ENCODE measurements at places on chromosomes 12 and 14.

DNA sequence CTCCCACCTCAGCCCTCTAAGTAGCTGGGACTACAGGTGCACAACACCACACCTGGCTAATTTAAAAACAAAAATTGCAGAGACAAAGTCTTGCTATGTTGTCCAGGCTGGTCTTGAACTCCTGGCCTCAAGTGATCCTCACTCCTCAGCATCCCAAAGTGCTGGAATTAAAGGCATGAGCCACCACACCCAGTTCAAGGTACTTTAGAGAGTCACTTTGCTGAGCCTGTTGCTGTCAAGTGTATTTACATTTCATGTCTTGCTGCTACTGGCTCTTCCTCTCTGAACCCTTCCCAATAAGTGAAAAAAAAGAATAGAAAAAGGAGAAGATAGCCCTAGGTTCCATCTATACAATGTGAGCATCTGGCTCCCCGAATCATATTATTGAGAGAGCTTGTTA lies 38.4 kb downstream of the SLCO1A2 start:
- no peak for DNase-seq

DNA sequence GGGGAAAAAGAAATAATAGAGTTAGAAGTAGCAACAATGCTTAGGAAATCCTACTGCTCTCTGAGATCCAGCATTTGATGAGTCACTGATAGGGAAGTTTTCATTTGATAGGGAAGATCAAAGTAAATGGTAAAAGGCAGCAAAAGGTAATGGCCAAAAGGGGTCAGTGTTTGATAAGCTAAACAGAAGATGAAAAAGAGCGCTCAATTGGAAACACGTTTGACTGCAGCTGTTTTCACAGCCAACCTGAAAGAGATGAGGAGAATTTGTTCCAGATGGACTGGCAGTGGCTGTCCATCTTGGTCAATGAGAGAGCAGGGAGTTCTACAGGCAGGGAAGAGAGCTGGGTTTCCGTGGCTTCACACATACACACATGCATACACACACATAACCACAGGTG lies 264.2 kb downstream of the TMEM132C start:
- DNase-seq, result no peak

GRCh38 chr14:51209457-51209856 lies 30.6 kb upstream of the TMX1 start:
- DNase-seq, result no peak

DNA sequence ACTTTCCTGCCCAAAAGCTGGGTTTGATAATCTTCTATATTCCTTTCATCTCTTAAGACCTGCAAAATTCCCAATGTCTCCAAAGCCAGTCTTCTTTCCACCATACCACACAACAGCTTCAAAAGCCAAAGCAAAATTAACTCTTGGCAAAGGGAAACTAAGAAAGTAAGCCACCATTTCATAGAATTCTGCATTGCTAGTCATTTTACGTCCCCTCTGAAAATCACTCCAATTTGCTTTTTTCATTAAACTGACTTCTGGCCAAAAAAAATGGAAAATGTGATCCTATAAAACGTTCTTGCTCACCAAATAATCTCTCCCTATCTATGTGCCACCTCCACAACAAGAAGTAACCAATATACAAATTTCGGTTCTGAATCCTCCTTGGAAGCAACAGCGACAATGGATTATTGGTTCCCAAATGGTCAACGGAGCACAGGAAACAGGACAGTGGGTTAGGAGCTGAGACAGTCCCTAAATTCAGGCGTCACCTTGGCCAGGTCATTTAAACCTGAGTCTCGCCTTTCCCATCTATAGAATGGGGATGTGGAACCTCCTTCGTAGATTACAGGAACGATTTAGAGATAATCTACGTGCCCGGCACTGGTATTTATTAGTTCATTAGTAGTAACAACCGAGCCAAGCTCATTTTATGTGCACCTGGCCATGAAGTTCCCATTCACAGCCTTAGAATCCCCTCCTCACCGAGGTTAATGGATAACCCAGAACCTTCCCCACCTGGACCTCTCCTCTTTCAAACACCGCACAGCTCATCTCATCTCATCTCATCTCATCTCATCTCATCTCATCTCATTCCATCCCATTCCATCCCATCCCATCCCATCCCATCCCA lies 1.2 kb downstream of the NT5DC3 start:
- DNase-seq, result no peak

- DNase-seq, result no peak
These were observed 625 bp downstream of the ANGEL1 start for GRCh38 chr14:76812093-76812421.

- no peak for DNase-seq
These were observed 365.2 kb downstream of the SEC23A start for GRCh38 chr14:38737686-38738407.

GRCh38 chr12:49903700-49904423 lies at the start of gene FAIM2:
TSS of gene FAIM2 (minus strand) at chr12:49903900. CDS start at chr12:49903792, 108 bp downstream.
- DNase-seq, result no peak

- DNase-seq, result no peak
These were observed 22.5 kb downstream of the EML1 start for GRCh38 chr14:99815696-99816095.

GRCh38 chr12:113823016-113823415 lies 143.1 kb downstream of the RBM19 start:
- DNase-seq, result no peak

DNA sequence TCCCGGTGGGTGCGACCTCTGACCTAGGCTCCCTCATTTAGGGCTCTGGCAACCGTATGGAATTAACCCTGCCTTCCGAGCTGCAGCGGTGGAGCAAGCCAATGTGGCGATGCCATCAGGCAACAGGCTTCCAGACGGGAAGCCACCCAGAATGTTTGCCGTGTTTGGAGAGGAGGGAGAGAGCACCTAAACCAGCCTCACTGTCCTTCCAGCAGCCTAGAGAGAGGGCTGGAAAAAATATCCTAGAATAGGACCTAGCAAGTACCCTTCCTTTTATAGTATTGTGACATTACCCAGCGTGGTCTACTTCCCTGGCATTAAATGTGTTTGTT lies 287 bp upstream of the SLC2A13 start:
- no peak for DNase-seq

GRCh38 chr14:91980157-91980556 lies 32.7 kb upstream of the FBLN5 start:
- no peak for DNase-seq

- DNase-seq, result no peak
These were observed 373.2 kb downstream of the ATP23 start for GRCh38 chr12:58314610-58315009.

DNA sequence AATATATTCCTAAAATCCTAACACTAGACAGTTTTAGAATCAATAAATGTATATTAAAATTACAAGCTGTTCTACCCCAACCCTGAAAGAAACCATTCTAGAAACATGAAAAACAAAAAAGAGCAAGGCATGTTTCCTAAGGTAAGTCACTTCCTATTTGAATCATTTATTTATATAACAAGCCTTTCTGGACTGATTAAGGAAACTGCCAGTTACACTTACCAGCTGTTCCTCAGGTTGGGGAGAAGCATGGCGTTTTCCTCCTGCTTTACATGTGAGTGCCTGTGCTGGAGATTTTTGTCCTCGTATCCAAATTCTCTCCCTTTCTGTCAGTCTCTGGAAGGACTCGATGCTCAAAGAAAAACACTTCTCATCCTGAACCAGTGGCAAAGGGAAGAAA lies 183.3 kb downstream of the EFCAB11 start:
- no peak for DNase-seq

DNA sequence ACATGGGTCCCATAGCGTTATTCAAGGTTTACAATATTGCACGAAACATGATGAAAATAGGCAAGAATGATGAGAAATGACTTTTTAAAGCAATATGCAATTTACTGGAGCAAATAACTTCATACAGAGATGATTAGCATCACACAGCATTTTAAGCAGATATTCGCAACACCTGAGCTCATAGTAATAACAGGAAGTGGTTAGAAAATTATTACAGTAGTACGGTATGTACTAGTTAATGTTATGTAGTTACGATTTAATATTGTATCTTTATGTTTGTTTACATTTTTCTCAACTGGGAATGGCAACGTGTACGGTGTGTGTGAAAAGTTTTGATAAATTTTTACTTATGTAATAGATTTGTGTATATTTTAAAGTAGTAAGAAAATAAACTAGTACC lies 102.6 kb downstream of the OSBPL8 start:
- DNase-seq, result no peak

DNA sequence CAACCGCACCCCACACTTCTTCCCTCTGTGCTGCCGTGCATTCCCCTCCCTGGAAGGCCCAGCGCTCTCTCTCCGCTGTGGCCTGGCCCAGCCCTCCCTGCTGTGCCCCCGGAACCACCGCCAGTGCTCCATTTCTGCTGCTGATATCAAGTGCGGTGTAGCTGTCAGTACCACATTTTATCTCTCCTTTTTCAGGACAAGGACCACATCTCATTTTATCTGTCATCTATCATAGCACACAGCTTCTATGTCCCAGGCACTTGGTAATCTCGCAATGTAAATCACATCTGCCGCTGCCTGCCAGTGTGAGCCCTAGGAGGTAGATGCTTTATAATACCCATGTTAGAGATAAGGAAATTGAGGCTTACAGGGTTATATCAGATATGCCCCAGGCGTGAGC lies 18.3 kb downstream of the IL31 start:
- DNase-seq, result no peak

DNA sequence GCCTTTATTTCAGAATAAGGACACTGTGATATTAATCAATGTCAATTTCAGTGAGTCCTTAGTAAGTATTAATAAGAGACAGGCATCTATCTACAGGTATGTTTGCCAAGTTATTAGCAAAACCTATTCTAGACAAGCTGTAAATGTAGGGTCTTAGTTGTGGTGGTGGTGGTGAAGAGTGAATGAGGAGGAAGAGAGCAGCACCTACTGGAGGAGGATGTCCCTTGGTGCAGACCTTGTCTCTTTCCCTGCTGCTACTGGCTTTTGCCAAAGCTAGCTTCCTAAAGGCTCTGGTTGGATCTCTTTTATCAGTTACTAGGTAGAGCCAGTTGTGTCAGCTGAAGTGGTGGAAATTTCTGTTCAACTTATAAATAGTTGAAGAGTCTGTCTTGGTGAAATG lies 304.8 kb upstream of the ATP2B1 start:
- DNase-seq, result no peak

DNA sequence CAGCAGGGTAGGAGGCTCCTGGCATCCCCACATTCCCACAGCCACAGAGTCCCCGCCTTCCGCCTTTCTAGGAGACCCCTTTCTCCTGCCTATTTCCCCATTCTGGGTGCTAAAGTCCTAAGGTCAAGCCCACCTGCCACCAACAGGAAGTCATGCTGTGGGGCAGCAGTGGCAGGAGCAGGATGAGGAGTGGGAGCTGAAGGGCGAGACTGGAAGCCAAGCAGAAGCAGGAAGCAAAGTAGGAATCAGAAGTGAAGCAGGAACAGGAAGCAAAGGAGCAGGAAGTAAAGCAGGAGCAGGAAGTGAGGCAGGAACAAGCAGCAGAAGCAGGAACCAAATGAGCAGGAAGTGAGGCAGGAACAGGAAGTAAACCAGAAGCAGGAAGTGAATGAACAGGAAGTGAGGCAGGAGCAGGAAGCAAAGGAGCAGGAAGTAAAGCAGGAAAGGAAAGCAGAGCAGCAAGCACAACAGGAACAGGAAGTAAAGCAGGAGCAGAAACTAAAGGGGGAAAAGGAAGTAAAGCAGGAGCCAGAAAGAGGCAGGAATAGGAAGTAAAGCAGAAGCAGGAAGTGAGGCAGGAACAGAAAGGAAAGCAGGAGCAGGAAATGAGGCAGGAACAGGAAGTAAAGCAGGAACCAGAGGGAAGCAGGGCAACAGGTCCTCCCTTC lies 38.3 kb upstream of the RIMBP2 start:
- DNase-seq, result no peak

GRCh38 chr12:44628180-44628579 lies 247.9 kb downstream of the NELL2 start:
- no peak for DNase-seq

- DNase-seq, result no peak
These were observed 53.2 kb upstream of the HIF1A start for GRCh38 chr14:61641914-61642613.

- DNase-seq, result no peak
These were observed 61.4 kb upstream of the PLEKHA5 start for GRCh38 chr12:19068137-19068536.

- no peak for DNase-seq
These were observed 4.5 kb upstream of the TMEM233 start for GRCh38 chr12:119589097-119589496.

DNA sequence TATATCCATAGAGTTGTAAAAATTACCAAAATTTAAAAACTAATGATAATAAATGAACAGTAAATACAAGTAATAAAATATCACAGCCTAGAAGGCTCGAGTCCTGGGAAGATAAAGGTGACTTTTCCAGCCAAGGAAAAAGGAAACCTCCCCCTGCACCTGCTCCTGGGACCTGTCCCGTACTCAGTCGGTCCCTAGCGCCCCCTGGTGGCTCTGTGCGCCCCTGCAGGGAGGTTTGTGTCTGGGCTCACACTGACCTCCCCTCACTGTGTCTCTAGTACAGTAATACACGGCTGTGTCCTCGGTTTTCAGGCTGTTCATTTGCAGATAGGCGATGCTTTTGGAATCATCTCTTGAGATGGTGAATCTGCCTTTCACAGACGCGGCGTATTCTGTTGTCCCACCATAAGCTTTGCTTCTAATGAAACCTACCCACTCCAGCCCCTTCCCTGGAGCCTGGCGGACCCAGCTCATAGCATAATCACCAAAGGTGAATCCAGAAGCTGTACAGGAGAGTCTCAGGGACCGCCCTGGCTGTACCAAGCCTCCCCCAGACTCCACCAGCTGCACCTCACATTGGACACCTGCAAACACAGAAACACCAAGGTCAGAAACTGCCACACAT lies 1030.4 kb downstream of the TMEM121 start:
- no peak for DNase-seq

DNA sequence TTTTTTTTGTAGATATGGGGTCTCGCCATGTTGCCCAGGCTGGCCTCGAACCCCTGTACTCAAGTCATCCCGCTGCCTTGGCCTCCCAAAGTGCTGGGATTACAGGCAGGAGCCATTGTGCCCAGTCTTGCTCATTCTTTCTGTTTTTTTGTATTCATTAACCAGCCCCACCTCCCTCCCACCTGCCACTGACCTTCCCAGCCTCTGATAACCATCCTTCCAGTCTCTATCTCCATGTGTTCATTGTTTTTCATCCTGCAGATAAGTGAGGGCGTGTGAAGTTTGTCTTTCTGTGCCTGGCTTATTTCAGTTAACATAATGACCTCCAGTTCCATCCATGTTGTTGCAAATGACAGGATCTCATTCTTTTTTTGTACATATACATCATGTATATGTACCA lies 19.0 kb downstream of the MYL2 start:
- no peak for DNase-seq

GRCh38 chr14:103456167-103456835 lies 66.3 kb downstream of the CKB start:
- no peak for DNase-seq

Data from esophagus muscularis mucosa (tissue), 4 donors.